ENCODE measurements at places on chromosomes 12 and 14.

DNA sequence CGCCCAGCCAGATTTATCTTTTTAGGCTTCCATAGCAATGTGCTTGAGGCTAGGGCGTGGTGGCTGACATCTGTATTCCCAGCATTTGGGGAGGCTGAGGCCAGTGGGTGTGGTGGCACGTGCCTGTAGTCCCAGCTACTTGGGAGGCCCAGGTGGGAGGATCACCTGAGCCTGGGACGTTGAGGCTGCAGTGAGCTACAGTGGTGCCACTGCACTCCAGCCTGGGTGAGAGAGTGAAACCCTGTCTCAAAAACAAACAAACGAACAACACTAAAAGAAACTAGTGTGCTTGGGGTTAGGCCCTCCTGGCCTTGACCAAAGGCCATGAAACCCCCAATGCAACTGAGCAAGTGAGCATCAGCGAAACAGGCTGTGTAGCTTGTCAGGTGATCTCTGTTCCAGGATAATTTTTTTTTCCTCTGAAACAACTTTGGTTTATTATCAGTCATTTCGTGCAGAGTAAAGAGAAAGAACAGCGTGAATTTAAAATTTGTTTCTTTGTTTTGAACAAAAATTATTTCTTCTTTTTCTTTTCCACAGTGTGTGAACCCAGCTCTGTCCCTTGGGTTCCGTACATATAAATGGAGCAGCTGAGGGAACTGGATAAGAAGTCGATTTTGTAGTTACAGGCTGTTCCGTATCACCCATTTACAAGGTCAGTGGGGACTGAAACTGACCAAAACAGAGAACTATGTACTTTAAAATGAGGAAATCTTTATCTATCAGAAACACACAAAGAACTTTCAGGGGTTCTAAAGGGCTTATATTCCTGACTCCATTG is 8.8 kb upstream of the TUBA1C start:
- no peak for DNase-seq

- no peak for DNase-seq
These were observed 348.3 kb downstream of the ZFP36L1 start for GRCh38 chr14:68444449-68445168.

DNA sequence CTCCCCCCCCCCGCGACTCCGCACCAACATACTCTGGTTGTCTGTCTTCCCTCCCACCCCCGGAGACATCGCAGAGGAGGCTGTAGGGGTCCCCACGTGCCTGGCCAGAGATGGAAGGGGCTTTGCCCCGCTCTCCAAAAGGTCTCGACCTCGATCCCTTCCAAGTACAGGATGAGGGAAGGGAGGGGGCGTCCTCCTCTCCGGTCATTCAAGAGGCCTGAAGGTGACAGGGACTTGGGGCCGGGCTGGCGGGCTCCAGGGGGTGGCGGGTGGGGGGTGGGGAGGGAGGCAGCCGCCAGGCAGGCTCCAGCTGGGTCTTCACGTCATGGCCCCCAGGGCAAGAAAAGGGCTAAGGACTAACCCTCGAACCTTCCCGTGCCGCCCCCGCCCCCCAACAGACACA is 15.1 kb downstream of the TBX3 start:
- DNase-seq = no peak

DNA sequence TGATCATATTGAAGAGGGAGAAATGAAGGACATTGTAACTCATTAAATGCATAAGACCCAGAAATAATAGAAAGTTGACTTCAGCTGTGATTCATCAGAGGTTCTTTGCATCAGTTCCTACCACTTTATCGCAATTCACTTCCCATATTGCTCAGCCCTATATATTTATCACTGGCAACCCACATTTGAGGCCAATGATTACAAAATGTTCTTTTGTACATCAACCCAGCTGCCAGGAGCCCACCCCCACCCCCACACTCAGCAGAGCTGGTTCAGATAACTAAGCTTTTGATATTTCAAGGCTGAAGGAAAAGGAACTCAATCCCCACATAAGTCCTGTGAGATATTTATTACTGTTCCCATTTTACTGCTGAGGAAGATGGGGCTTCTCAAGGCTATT is 51.2 kb upstream of the TMPO start:
- DNase-seq = no peak

DNA sequence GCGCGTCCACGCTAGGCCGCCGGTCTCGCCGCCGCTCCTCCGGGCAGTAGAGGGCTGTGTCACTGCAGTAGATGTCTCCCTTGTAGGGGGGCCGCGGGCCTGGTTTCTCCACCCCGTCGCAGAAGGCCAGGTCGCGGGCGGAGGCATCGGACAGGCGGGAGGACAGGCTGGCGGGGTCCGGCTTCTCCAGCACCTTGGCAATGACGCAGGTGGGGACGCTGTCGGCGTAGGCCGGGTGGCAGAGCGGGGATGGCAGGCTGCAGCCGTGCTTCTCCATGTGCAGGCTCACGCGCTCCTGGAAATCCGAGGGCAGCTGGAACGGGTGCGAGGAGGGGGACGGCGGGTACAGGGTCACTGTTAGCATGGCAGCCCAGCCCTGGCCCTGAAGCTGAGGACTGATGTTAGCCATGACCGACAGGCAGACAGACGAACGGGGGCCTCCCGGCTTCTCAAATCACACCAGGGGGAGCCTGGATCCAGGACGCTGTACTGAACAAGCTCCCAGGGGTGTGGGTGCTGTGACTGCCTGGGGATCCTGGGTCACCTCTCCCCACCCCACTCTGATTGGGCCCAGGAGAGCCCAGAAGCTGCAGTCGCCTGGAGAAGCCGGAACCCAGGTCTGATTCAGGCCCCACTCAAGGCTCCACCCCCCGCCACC is 48.1 kb downstream of the BEGAIN start:
- no peak for DNase-seq

DNA sequence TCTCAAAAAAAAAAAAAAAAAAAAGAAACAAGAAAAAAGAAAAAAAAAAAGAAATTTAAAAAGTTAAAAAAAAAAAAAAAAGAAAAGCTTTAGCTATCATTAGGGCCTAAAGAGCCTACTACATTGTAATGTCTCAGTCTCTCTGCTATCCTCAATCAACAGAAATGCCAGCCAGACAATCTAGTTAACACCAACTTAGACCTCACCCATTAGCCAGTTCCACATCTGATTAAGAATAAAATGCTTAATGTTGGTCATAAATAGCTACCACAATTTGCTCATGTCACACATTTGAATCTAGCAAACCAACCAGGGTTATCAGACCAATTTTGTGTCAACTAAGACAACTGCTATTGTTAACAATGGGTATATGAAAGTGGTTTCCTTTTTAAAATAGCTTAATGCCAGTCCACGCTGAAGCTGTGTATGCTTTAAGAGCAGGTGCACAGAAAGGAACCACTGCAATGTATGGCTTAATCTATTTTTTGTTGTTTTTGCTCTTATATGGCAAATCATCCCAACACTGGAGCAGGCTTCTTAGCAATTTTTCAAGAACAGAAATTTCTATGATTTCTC is 45.5 kb upstream of the SELPLG start:
- DNase-seq = no peak

DNA sequence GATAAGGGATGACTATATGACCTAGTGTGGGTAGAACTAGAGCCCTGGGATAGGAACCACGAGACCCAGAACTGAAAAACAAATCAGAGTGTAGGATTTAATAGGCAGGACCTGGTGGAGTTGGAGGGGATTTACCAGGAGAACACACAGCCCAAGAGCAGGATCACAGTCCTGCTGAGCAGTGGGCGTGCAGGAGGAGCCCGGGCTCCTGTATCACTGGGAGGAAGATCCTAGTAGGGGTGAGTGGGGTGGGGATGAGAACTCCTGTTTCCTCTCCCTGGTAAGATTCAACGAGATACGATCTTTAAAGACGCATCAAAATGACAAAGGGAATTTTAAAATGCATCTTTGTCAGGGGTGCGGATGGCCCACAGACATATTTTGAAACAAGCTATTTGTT is 220.1 kb downstream of the GALC start:
- no peak for DNase-seq

- DNase-seq = no peak
These were observed 5.5 kb upstream of the PFDN5 start for GRCh38 chr12:53289891-53290290.

DNA sequence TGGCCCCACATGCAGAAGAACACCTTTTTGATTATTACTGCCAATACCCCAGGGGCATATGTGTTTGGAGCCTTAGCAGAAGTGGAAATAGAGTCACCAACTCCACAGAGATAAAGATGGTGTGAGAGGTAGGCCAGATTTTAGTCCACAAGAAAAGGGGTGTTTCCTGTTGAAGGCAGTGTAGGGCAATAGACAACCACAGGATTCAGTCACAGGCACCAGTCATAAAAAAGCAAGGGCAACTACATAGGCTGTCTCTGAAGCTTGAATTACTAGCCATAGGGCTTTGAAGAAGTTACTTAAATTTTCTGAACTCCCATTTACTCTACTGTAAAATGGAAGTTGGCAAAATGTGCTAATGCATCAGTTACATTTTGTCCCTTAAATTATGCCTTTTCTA is 18.9 kb downstream of the ERP27 start:
- DNase-seq = no peak

GRCh38 chr14:88616697-88617096 is 53.9 kb downstream of the ZC3H14 start:
- no peak for DNase-seq

- no peak for DNase-seq
These were observed 22.9 kb downstream of the PROX2 start for GRCh38 chr14:74852922-74853530.

- no peak for DNase-seq
These were observed 102.4 kb upstream of the METAP2 start for GRCh38 chr12:95371571-95371970.

- no peak for DNase-seq
These were observed 16.6 kb upstream of the GPR68 start for GRCh38 chr14:91261115-91261514.

DNA sequence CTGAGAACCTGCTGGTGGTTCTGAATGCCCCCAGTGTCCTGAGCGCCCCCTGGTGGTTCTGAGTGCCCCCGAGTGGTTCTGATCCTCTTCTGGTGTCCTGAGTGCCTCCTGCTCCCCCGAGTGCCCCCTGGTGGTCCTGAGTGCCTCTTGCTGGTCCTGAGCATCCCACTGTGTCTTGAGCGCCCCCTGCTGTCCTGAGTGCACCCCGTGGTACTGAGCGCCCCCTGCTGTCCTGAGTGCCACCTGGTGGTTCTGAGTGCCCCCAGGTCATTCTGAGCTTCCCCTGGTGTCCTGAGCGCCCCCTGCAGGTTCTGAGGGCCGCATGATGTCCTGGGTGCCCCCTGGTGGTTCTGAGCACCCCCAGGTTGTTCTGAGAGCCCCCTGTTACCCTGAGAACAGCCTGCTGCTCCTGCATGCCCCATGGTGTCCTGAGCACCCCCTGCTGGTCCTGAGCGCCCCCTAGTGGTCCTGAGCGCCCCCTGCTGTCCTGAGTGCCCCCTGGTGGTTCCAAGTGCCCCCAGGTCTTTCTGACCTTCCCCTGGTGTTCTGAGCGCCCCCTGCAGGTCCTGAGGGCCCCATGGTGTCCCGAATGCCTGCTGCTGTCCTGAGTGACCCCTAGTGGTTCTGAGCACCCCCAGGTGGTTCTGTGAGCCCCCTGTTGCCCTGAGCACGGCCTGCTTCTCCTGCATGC is 1165.4 kb downstream of the TMEM121 start:
- DNase-seq = no peak

DNA sequence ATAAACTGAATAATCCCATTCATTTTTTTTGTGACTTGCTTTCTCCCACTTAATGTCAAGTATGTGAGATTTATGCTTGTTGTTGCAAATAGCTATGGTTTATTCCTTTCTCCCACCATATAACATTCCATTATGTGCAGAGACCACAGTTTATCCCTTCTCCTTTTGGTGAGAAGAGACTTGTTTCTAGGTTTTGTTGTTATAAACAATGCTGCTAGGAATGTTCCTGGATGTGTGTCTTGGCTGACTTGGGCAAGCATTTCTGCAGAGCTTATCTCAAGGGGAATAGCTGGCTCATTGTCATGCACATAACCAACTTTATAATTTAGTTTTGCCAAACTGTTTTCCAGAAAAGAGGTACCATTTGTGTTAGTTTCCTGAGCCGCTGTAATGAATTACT is 47.6 kb upstream of the PPP1CC start:
- DNase-seq = no peak

GRCh38 chr14:54893151-54893760 is 9.4 kb downstream of the GCH1 start:
- DNase-seq = no peak

GRCh38 chr14:30381861-30382480 is 177.0 kb upstream of the G2E3 start:
- DNase-seq = no peak

DNA sequence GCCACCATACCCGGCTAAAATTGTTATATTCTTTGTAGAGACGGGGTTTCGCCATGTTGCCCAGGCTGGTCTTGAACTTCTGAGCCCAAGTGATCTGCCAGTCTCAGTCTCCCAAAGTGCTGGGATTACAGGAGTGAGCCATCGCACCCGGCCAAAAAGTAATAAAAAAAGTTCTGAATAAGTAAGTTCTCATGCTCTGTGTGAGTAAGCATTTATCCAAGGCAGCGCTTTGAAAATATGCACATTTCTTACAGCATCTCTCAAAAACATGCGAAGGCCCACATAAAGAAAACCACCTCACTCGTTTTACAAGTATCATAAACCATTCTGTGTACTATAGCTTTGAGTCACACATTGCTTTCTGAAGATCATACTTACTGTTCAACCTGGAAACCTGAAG is 8.6 kb downstream of the GIT2 start:
- DNase-seq = no peak

GRCh38 chr14:70189456-70190077 is 816 bp upstream of the SLC8A3 start:
- DNase-seq = no peak

- DNase-seq = peak; percentile 14
These were observed 13.1 kb downstream of the KRT83 start for GRCh38 chr12:52307836-52308805.

GRCh38 chr12:57519796-57520052 is 590 bp downstream of the DDIT3 start:
- DNase-seq = no peak

DNA sequence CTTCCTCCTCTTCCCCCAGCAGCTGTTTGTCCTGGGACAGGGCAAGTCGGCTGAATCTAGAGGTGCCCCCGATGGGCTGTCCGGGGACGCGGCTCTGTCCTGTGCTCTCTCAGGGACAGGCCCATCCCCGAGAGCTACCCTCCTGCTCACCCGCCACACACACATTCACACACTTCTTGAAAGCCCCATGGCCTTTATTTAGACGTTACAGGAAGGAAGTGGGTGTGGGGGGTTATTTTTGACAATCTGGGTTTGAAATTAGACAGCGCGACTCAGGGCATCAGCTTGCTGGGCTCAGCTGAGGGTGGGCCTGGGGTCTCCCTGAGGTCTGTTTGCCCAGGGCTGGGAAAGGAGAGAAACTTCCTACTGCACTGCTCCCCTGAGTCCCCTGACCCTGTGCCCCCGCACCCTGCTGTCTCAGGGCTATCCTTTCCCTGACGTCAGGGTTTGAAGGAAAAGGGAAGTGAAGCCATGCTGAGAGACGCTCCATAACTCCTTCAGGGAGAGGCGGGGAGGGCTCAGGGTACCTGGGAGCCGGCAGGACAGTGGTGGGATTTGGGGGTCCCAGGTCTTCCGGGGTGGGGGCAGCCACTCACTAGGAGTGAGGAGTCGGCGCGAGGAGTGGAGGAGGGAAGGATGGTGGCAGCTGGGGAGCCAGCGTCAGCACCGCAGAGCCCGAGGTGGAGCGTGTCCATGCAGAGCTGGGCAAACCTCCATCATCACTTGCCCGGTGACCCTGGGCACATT is 8.1 kb downstream of the PTPN6 start:
- no peak for DNase-seq
